Stimulated activated CD4-positive, alpha-beta T cell treated with anti-CD3 and anti-CD28 coated beads, Interleukin-15, amount 100 ng/mL, for 48 hours (primary cell): ENCODE measurements at places on chromosomes 6 and 20.

- DNase-seq, result no peak
Measured at GRCh38 chr20:35626386-35627001, 10.9 kb downstream of the SPAG4 start.

GRCh38 chr6:70124443-70124842 is 178.4 kb downstream of the COL9A1 start:
- no peak for DNase-seq

GRCh38 chr6:134719911-134720310 is 230.0 kb downstream of the ALDH8A1 start:
- DNase-seq, result no peak

- DNase-seq, result no peak
Measured at GRCh38 chr6:16736856-16737775, 24.1 kb downstream of the ATXN1 start.

DNA sequence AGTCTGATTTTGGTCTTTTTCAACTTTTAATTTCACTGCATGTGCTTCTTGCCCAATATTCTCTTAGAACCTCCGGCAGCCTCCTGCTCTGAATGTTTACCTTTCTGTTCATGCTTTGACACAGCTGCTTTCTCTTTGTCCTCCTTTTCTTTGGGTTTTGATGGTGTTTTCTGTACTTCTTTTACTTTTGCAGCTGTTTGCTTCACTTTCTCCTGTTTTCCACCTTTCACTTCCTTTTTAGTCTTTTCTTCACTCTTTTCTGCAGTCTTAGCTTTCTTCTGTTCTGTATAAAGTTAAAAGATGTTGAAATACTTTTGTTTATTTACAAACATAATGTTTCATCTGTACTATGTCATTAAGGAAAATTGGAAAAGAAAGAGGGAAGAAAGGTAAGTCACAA is 133.1 kb downstream of the TRDN start:
- DNase-seq, result no peak

DNA sequence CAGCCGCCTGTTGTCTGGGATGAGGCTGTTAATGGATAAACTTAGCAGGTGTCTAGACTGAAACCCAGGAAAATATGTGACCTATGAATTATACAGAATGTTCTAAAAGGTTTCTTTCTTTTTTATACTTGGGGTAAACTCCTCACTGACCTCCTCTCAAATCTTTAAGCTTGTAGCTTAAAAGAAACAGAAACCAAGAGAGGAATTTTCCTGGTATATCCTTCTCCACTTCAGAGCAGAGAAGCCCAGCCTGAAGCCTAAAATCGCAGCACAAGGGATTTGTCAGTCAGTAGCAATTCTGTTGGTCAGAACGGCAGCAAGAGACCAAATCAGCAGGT is 99.4 kb upstream of the RIPOR2 start:
- DNase-seq, result no peak

GRCh38 chr20:41750137-41750536 is 132.0 kb upstream of the CHD6 start:
- no peak for DNase-seq

DNA sequence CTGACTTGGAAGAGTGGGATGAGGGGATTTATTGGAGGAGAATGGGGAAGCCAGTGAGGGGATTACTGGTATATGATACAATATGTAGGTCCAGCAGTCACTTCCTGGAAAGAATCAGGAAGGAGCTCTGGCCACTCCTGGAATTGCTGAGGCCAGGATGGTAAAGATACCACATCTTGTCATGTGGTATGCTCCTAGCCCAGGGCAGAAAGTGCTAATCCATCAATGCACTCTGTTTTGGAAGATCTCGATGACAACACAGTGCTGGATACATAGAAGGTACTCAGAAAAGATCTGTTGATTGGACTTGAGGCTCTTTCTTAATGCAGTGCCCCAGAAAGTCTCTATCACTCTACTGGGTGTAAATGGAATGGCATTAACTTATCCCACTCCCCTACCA is 52.6 kb downstream of the LAMP5 start:
- DNase-seq, result no peak

- no peak for DNase-seq
Measured at GRCh38 chr6:16624636-16625290, 136.5 kb downstream of the ATXN1 start.

GRCh38 chr6:20746805-20747558 is 212.7 kb downstream of the CDKAL1 start:
- no peak for DNase-seq

- DNase-seq, result no peak
Measured at GRCh38 chr6:13407709-13408695, 79.4 kb downstream of the GFOD1 start.

GRCh38 chr6:71396410-71396801 is 107.8 kb downstream of the OGFRL1 start:
- DNase-seq, result no peak
